Heart left ventricle (tissue), 16 donors: ENCODE measurements at places on chromosomes 1 and 21.
A peak's percentile ranks its signal among the peaks of the same experiment; 100 is the strongest.

GRCh38 chr21:37574316-37574715 is 207.7 kb downstream of the DYRK1A start:
- H3K27ac ChIP-seq, result no peak overlapping the region
- H3K27me3 ChIP-seq, result no peaks in the 10 kb centered on the region
- H3K4me1 ChIP-seq, result no peaks in the 10 kb centered on the region
- no peak for DNase-seq

DNA sequence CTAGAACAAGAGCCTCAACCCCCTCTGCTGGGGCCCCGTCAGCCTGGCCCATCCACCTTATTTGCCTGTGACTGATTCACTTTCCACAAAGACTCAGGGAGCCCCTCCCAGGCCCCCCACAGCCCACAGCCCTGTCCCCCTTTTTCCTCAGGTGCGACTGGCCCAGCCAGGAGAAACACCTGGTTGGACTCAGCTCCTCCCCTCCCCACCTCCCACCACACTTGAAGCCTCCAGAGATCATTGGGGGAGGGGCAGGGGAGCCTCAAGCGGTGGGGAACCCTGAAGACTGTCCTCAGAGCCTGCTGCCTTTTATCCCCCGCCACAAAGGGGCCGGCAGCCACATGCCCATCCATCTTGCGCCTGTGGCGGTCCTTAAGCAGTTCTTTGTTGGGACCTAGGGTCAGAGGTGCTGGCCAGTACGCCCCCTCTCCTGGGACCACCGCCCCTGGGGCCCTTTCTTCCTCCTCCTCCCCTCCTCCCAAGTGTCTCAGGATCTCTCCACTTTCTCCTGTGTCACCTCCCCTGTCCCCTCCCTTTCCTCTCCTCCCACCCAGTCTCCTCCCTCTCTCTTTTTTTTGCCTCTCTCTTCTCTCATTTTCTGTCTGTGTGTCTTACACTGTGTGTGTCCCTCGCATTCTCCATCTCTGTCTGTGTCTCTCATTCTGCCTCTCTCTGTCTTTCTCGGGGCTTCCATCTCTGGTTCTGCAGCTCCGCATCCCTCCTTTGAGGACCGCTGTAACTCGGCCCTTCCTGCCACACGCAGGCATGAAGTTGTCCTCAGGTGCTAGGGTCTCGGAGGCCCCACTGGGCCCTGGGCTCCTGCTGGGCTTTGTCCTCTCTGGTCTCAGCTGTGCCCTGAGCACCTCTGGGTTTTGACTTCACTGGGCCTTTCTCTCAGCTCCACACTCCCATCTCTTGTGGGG is 12.2 kb downstream of the CRABP2 start:
- no peak overlapping the region for H3K27ac ChIP-seq
- H3K4me1 ChIP-seq, result no peaks in the 10 kb centered on the region
- no peak for DNase-seq
- H3K27me3 ChIP-seq, result peaks cover 33% of the 10 kb centered on the region

DNA sequence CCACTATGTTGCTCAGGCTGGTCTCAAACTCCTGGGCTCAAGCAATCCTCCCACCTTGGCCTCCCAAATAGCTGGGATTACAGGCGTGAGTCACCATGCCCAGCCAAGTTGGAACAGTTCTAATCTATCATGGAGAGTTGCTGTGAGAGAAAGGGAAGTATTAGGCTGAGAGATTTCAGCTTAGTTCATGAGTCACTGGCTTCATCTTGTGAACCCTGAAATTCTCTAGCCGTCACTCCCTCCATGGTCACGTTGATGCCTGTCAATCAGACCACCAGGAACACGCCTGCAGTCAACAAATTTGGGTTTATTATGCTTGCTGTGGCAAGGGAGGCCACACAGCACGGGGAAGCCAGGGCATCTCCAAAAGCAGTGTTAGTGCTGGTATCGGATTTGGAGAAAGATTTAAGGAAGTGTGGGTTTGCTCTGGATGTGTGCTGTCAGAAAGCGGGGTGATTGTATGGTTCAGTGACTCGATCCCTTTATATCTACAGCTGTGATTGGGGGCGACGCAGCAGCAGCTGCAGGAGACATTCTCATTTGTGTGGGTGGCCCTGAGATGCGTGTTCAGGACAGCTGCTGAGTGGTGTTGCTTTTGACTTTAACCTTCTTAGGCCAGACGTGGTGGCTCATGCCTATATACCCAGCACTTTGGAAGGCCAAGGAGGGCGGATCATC is 18.7 kb downstream of the UQCRHL start:
- H3K27ac ChIP-seq, result no peak overlapping the region
- H3K27me3 ChIP-seq, result no peaks in the 10 kb centered on the region
- DNase-seq, result no peak
- H3K4me1 ChIP-seq, result peaks cover 6% of the 10 kb centered on the region
- peaks cover 11% of the 10 kb centered on the region for H3K36me3 ChIP-seq
- H3K4me3 ChIP-seq, result no peak overlapping the region

DNA sequence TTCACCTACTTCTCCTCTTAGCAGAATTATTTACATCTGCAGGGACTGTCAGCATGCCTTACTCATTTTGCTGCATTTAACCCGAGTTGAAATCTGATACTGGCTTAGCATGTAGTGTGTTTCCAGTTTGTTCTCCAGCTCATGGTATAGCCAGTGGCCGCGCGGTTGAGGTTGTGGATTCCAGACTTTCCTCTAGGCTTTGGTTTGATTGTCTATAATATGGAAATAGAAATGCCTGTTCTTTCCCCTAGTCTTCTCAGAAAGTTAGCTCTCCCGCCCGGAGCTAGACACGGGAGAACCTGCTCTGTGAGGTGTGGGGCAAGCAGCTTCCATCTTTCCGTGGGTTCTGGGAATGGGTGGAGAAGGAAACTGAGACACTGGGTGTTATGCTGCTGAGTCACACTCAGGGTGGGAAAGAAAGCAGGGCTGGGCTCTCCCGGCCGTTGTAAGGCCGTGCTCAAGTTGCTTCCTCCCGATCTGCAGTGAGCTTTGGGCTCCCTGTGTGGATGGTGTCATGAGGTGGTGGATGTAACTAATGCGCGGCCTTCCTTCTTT is 206.8 kb upstream of the TMEM51 start:
- H3K27me3 ChIP-seq, result no peaks in the 10 kb centered on the region
- H3K36me3 ChIP-seq, result no peaks in the 10 kb centered on the region
- DNase-seq, result no peak
- peak overlapping the region; percentile 14 for H3K27ac ChIP-seq
- no peak overlapping the region for H3K4me3 ChIP-seq

GRCh38 chr1:223207293-223208066 is 64.4 kb upstream of the TLR5 start:
- H3K27me3 ChIP-seq, result no peaks in the 10 kb centered on the region
- no peaks in the 10 kb centered on the region for H3K36me3 ChIP-seq
- H3K4me1 ChIP-seq, result no peaks in the 10 kb centered on the region
- no peak overlapping the region for H3K4me3 ChIP-seq
